Fibroblast of the conjunctiva (primary cell): ENCODE measurements at places on chromosomes 11 and 22.
A peak's percentile ranks its signal among the peaks of the same experiment; 100 is the strongest.

- no peak for DNase-seq
Observed at GRCh38 chr22:40928657-40929056, 22.5 kb upstream of the RBX1 start.

GRCh38 chr11:70711911-70712185 lies 313.5 kb downstream of the CTTN start:
- no peak for DNase-seq

- no peak for DNase-seq
Observed at GRCh38 chr11:101051677-101052076, 77.9 kb downstream of the PGR start.

DNA sequence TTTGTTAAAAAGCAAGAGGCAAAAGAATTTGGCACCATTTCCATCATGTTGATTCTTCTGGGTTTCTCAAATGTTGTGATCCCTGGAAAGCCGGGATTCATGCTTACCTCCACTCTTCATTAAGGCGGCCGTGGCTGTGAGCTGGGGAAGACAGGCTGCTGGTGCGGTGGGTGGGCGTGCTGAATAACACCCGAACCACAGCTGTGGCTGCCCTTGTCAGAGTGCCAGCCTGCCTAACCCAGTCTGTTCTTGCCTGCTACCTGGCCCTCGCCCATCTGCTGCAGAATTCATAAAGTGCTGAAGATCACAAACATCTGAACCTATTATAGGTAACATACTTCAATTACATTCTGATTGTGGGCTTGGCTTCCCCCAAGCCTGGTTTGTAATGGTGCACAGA lies 95.8 kb upstream of the RCN1 start:
- no peak for DNase-seq

DNA sequence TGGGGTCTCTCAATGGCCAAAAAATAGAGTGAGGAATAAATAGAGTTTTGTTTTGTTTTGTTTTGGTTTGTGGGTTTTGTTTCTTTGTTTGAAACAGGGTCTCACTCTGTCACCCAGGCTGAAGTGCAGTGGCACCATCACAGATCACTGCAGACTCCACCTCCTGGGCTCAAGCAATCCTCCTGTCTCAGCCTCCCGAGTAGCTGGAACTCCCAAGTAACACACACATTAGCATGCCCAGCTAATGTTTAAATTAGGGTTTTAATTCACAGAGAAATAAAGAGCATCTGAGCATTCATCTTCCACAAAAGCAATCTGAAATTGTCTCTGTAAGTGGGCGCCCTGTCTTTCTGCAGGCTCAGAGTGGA lies 9.2 kb upstream of the IFITM3 start:
- DNase-seq = no peak

DNA sequence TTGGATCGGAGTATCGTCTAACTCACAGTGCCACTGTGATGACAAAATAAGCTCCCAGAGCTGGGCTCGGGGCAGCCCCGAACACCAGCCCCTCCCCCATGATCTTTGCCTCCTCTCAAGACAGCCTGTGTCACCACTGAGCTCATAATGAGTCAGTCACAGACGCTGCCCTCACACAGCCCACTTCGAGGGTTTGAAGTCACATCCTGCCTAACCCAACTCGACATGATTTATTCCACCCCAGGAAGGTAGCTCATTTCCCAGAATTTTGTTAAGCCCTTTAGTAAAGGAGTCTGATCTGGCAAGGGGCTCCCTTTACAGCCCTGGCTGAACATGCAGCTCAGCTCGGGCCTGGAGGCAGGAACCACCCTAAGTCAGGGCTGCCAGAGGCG lies 22.8 kb downstream of the MYH9 start:
- peak; percentile 65 for DNase-seq

GRCh38 chr11:18277565-18278271 lies 11.7 kb downstream of the SAA1 start:
- DNase-seq = no peak

GRCh38 chr11:82533628-82534327 lies 199.9 kb downstream of the FAM181B start:
- no peak for DNase-seq

DNA sequence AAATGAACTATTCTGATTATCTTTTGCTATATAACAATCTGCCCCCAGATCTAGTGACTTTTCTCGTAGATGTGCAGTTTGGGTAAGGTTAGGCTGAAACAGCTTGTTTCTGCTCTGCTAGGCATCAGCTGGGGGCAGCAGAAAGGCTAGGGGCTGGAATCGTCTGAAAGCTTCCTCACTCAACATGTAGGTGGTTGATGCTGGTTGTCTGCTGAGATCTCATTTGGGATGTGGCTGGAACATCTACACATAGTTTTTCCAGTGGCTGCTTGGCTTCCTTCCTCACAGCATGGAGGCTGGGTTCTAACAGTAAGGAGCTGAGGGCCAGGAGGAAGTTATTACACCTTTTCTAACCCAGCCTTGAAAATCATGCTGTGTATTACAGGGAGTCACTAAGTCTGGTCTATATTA lies 30.2 kb downstream of the USP47 start:
- no peak for DNase-seq

GRCh38 chr11:75527130-75527529 lies 1.4 kb upstream of the GDPD5 start:
- DNase-seq = no peak
